ENCODE measurements at places on chromosomes 7 and 10. TPM values are rescaled to one million over a fixed set of nuclear protein-coding genes. Genes with fewer than 3 reads are reported as not detected.

The LRMDA gene
- 2.5 TPM for total RNA-seq

GRCh38 chr10:28627102-28627501, 50.2 kb upstream of the BAMBI start:
- no peaks in the 10 kb centered on the region for H3K27me3 ChIP-seq
- H3K4me1 ChIP-seq = no peaks in the 10 kb centered on the region
- no peak overlapping the region for H3K4me3 ChIP-seq

The ATOH7 gene
- total RNA-seq = 0.17 TPM

- no peak for DNase-seq
- no peak overlapping the region for H3K27ac ChIP-seq
- H3K27me3 ChIP-seq = no peaks in the 10 kb centered on the region
These were observed 331.5 kb upstream of the NPVF start for GRCh38 chr7:25559581-25560367.

Data from colonic mucosa (tissue), 4 donors.